ENCODE measurements at places on chromosomes 5 and 9.

DNA sequence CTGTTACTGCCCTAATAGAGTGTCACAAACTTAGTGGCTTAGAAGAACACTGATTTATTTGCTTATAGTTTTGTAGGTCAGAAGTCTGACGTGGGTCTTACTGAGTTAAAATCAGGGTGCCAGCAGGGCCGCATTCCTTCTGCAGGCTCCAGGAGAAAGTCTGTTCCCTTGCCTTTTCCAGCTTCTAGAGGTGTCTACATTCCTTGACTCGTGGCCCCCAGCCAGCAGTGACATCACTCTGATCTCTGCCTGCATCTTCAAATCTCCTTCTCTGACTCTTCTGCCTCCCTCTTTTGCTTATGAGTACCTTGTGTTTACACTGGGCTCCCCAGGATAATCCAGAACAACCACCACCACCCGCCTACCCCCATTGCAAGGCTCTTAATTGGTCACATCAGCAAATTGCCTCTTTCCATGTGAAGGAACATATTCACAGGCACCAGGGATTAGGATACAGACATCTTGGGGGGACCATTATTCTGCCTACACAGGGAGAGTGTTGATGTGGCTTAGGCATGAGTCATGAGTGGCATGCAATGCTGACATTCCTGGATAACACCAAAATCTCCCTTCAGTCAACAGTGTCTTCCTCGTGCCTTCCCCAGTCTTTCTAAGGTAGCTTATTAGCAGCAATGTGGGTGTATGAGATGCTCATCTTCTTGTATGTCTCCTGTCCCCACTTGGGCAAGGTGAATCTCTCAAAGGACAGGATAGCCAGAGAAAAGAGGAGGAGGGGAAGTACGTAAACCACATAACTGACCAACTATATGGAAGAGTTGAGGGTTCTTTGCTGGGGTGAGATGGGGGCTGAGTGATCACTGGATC lies 24.4 kb downstream of the CYFIP2 start:
- DNase-seq: no peak

DNA sequence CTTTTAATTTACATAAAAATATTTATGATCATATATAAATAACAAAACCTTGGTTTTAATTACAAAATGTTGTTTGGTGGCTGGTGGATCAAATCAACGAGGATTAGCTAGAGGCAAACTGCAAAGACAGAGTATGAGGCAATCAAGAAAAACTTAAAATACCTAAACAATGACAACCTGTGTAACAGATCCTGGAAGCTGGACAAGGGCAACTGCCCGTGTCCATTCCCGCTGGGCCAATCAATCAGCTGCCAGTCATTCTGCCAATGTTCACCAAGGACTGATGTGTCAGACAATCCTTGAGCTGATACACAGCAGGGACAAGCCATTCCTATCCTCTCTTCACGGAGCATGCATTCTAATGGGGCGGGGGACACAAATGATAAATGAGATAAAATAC lies 3.2 kb upstream of the TENT4A start:
- no peak for DNase-seq

DNA sequence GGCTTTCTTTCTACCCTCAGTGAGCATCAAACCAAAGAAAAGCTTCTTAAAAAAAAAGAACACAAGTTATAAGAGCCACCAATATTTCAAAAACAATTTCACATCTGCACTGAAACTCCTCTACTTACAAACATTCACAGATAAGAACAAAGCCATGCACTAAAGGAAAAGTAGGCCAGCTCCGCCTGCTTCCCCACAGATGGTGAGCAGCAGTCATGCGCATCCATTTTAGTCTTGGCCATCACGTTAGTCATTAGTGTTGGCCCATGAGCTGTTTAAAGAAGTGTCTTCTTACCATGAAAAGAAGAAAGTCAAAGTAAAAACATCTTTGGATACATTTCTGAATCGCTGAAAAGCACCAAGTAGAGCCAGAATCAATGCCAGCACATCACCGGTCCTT lies 40.0 kb upstream of the SMIM23 start:
- no peak for DNase-seq

GRCh38 chr9:130698514-130698913 lies 4.9 kb downstream of the EXOSC2 start:
- DNase-seq: no peak

DNA sequence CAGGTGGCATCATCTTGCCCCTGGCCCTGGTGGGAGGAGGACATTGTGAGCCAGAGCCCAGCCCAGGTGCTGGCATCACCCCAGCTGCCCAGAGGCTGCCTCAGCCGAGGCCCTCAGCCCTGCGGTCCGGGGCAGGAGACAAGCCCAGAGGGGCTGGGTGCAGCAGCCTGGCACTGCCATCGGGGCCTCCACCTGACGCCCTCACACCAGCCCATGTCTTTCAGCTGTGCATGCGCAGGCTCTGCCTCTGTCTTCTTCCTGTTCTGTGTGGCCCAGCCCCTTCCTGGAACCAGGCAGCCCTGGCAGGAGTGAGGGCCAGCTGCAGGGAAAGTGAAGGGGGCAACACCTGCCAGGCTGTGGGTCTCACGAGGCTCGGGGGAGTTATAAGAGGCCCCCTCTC lies 4.8 kb upstream of the CEL start:
- DNase-seq: no peak
